ENCODE measurements at places on chromosomes 3 and 15.

- DNase-seq: no peak
Observed at GRCh38 chr15:88301311-88301710, 44.8 kb upstream of the NTRK3 start.

- no peak for DNase-seq
Observed at GRCh38 chr3:86856711-86857110, 134.2 kb downstream of the VGLL3 start.

DNA sequence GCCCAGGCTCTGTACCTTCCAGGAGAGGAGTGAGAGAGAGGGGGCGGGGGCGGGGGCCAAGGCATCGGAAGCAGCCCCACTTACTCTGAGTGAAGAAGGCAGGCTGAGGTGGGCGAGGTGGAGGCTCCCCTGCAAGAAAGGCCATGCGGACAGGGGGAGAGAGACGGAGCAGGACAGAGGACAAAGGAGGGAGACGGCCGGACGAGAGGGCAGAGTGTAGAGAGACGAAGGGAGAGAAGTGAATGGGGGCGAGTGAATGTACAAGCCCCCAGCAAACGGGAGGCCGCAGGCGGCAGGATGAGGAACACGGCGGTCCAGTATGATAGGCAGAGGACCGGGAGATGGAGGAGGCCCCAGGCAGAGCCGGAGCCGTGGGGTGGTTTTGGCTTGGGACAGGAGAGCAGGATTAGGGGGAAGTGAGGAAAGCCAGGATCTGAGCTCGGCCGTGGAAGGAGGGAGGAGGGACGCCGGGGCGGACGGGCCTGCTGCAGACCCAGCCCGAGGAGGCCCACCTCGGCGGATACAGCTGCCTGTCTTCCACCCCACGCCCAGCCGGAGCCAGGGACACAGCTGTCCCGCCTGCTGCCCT is 38.8 kb downstream of the TNK2 start:
- DNase-seq: no peak

DNA sequence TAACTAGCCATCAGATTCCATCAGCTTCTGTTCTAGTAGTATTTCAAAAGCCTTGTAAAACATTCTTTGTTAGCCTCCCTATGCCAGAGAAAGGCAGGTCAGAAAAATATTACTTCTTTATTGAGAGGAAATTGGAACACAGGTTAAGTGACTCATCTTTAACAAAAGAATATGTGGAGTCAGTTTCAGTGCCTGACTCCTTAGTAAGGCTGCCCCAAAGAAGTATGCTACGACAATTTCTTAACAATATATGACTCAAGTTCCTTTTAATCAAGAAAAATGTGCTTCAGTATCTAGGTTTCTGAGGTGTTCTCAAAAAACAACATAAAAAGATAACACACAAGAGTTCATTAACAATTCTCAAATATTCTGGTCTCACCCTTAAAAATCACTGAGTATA is 139.2 kb downstream of the VPS13C start:
- DNase-seq: no peak

- DNase-seq: no peak
Observed at GRCh38 chr3:73668391-73668790, 43.6 kb upstream of the PDZRN3 start.

DNA sequence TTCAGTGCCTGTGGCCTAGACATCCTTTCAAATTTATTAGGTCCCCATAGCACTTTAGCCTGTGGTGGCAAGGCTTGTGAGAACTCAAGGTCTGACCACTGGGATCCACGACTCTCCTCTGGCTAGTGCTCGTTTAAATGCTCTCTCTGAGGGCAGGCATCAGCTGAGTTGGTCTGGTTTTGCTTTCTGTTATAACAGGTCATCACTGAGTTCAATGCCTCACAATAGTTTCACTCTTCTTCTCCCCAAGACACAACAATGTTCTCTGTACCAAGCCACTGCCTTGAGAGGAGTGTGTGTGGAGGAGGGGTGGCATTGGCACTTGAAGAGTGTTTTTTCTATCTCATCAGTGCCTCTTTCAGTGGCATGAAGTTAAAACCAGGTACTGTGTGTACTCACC is 7.6 kb downstream of the OR5K4 start:
- no peak for DNase-seq

DNA sequence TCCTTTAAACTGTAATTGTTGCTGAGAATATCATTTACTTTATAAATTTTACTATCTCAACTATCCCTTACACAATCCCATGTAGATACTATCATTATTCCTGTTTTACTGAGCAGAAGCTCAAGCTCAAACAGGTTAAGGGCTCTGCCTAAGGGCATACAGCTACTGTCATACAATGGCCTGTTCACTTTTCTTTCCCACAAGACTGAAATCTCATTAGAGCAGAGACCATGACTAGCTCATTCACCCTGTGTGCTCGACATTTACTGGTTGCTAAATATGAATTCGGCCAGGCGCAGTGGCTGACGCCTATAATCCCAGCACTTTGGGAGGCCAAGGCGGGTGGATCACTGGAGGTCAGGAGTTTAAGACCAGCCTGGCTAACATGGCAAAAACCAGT is 1.6 kb upstream of the MESP2 start:
- no peak for DNase-seq

DNA sequence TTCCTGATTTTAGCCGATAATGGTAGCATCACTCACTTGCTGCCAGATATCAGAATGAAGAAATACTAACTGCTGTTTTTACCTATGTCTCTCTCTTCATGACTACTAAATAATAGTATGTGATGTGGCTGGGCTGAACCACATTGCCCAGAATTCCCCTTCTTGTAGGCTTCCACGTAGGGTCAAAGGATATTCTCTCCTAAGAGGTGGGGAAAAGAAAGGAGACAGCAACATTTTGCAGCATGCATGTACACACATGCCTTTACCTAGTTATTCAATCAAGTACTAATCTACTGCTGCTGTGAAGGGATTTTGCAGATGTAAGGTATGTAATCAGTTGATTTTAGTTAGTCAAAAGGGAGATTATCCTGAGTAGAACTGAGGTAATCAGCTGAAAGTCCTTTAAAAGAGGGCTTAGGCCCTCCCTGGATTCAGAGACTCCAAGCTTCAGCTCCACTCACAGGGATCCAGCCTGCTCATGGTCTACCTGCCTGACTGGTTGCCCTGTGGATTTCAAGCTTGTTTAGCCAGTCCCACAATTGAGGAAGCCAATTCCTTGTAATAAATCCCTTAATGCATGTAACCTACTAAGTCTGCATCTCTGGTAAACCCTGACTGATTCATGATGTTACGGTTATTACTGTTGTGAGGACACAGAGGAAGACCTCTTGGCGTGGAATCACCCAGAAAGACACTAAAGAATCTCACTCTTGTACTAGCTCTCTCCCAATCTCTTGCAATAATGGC is 20.4 kb downstream of the PLD1 start:
- DNase-seq: no peak

DNA sequence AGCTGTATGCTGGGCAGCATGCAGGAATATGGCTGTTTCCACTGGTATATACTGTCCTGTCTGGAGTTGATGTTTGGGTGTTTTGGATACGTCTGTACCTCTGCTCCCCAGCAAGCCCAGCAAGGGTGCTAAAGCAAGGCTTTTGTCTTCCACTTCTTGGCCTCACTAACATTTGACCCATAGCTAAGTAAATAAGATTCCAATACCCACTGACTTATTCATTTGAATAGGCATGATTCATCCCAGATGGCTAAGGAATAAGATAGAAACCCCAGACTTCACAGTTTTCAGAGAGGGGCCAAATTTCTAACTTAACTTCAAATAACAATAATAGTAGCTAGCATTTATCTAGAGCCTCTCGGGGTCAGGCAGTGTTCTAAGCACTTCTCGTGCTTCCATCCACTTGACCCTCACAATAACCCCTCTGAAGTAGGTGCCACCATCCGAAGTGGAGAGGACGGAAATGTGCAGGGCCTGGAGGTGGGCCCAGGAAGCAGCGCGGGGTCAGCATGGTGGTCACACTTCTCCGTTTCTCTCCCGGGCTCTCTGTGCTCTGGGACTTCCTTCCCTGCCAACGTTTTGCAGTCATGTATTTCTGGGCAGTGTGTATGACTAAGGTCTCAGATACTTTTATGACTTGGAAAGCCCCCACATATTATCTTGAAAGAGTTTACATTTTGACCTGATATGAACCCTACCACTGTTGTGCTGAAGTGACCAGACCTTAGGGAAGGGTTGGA is 39.3 kb downstream of the LRRK1 start:
- DNase-seq: no peak

- peak; percentile 91 for DNase-seq
Observed at GRCh38 chr15:77633134-77633912, 611 bp upstream of the LINGO1 start.

DNA sequence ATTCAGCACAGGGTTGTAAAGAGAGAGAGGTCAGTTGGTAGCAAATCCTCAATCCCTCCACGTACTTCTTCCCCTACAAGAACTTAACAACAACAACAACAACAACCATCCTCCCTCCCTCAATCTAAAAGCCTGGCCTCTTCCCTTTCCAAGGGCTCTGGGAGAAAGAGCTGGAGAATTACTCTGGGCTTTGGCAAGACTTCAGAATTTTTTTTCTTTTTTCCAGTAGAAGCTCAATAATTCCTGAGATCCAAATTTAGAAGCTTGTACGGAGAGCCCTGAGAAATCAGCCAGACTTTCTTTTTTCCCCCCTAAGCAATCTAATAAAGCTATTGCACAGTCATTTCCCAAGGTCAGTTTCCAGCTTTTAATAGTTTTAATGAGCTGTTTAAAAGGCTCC is 95.8 kb upstream of the CACNA2D3 start:
- DNase-seq: no peak

GRCh38 chr3:149013726-149014125 is 22.4 kb downstream of the GYG1 start:
- DNase-seq: no peak

- DNase-seq: no peak
Observed at GRCh38 chr3:73074781-73075180, 13.3 kb downstream of the EBLN2 start.

DNA sequence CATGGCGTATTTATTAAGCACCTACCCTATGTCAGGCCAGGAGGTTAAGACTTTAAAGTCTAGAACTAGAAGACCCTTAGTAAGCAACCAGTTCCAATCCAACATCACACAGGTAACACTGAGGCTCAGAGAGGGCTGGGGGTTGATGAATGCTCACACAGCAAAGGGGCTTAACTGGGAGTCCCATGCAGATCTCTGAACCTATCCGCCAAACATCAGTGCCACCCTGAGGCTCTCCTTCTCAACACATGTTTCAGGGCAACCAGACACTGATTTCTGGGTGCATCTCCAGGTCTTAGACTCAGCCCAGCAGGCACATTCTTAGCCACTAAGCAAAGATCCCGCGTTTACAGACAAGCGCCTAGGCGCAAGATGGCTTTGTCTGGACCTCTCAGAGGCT is 92.0 kb upstream of the SLC6A11 start:
- no peak for DNase-seq

GRCh38 chr15:62983956-62984355 is 58.6 kb upstream of the TPM1 start:
- no peak for DNase-seq

GRCh38 chr3:135558150-135558783 is 407.3 kb upstream of the PPP2R3A start:
- no peak for DNase-seq

GRCh38 chr3:29349049-29349448 is 68.2 kb downstream of the RBMS3 start:
- no peak for DNase-seq

DNA sequence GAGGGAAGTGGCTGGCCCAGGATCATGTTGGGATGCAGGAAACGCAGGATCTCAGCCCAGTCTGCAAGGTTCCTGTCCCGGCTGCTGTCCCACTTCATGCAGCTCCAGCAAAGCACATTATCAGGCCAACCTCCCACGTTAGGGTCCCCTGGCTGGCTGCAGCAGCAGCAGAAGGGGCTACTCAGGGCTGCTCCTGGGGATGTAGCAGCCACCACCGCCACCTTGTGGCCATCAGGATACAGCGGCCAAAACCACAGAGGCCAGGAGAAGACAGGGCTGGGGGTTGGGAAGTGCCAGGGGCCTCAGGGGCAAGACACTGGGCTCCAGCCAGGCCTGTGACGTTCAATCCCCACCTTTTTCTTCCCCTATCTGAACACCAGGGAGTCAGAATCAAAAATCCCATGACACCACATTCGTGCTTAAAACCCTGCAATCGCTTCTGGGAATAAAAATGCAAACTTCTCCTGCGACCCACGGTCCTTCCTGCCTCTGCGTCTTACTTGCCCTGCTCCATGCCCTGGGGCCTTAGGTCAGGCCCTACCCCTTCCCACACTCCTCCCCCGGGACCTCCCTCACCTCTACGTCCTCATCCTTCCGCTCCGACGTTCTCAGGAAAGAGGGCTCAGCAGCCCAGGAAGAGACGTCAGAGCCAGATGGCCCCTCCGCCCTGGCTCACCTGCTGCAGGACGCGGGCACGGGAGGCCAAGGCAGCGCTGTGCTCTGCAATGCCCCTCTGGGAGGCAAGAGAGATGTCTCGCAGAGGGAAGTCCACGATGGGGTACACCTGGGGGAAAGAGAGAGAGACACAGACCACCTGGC is 21.5 kb downstream of the SSUH2 start:
- peak; percentile 61 for DNase-seq

DNA sequence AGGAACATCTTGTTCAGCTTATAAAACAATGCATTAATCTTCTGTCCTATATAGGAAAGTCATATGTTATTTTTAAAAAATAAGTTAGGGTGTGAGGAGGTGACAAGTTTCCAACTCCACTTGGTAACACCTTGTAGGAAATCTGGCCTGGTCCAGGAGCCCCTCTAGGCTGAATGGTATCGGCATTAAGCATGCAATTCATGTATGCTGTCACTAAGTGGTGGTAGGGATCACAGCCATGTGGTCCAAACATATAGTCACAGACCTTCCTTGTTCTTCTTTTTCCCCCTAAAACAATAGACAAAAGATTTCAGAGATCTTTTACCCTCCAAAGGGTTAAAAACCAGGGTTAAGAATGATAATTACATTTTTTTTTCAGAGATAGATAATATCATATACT is 4.2 kb upstream of the APBA2 start:
- no peak for DNase-seq

DNA sequence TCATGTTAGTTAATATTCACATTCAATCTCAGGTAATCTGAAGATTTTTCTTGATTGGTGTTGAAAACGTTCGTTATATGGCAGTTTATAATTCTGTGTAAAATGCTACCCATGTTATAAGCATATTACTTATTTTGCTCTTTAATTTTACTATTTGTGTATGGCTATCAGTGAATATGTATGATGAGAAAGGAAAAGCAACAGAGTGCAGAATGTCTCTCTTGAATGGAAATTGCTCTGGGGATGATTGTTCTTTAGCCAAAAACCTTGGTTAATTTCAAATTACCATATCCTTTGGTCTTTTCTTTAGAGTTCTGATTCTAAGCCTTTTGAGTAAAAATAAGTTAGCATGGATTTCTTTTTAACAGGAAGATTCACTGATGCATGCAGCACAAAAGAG is 2.5 kb downstream of the SERPINI1 start:
- DNase-seq: no peak

GRCh38 chr15:78811124-78811824 is at the start of gene ADAMTS7:
Gene ADAMTS7 (minus strand): TSS chr15:78811464. CDS start chr15:78811220, 244 bp downstream.
- peak; percentile 73 for DNase-seq

GRCh38 chr3:182629521-182629920 is 163.8 kb upstream of the ATP11B start:
- no peak for DNase-seq

- no peak for DNase-seq
Observed at GRCh38 chr3:66493458-66494099, 7.2 kb downstream of the LRIG1 start.

GRCh38 chr15:65914981-65915925 is 46.0 kb downstream of the RAB11A start:
- DNase-seq: no peak

GRCh38 chr3:188439080-188439479 is 285.1 kb downstream of the LPP start:
- peak; percentile 23 for DNase-seq

GRCh38 chr15:50335251-50335650 is 19.7 kb downstream of the GABPB1 start:
- no peak for DNase-seq
